ENCODE measurements at places on chromosomes 2 and 18. TPM values are rescaled to one million over a fixed set of nuclear protein-coding genes. Genes with fewer than 3 reads are reported as not detected.

DNA sequence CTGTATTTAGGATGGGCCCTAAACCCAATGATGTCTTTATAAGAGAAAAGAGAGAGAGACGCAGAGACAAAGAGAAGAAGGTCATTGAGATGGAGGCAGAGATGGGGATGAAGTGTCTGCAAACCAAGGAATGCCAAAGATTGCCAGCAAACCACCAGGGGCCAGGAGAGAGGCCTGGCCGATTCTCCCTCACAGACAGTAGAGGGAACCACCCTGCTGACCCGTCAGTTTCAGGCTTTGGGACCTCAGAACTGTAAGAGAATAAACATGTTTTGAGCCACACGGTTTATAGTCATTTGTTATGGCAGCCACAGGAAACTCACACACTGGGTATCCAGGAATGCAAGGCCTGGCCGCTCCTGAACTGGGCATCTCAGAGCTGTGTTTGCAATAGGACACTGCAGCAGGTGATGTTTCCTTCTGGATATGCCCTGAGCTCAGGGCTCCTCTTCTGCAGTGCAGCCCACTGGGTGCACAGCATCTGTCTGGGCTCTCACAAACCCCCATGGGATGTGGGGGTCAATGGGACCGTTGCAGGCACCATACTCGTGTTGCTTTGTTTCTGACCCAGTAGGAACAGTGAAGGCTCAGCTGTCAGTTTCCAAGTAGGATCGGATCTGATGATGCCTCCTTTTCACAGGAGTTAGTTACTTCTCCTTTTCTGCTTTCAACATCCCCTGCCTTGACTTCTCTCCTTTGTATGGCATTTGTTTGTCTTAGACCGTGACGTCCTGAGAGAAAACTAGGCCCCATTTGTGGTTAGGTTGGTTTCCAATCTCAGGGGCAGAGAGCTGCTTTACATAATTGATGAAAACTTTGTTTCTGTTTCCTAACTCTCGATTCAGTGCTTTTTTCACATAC lies 20.8 kb downstream of the PTPN18 start:
- DNase-seq, result no peak
- no peak overlapping the region for H3K4me3 ChIP-seq

GRCh38 chr2:207318181-207318628 lies 152.5 kb upstream of the KLF7 start:
- no peak for DNase-seq
- H3K4me3 ChIP-seq, result no peak overlapping the region
- no peaks in the 10 kb centered on the region for H3K36me3 ChIP-seq
- H3K27me3 ChIP-seq, result no peaks in the 10 kb centered on the region
- H3K27ac ChIP-seq, result no peak overlapping the region

DNA sequence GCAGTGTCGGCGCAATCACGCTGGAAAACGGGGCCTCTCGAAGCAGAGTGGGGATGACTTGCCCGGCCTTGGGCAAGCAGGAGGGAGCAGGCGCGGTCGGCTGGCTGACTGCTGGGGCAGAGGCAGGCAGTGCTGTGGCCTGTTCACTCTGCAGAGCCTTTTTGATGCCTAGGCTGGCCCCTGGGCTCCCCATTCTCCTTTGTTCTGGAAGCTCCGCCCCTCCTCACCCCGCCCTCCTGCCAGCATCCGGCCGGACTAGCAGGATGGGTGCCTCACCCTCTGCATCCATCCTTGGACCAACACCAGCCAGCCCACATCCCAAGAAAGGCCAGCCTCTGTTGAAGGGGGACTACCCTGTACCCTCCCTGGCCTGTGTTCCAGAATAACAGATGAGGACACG lies at the start of gene ASPRV1:
TSS of gene ASPRV1 (minus strand) at position 136 of the 400 bp plus-strand sequence. CDS start 195 bp downstream, outside the sequence.
- peaks cover 9% of the 10 kb centered on the region for H3K4me1 ChIP-seq
- DNase-seq, result no peak
- H3K27me3 ChIP-seq, result no peaks in the 10 kb centered on the region
- no peak within 1 kb of the TSS for H3K27ac ChIP-seq
- no peak within 1 kb of the TSS for H3K4me3 ChIP-seq
- H3K36me3 ChIP-seq, result 0 out of 2 replicates have a peak, but pooled peaks cover 1% of the 10 kb centered on the region

DNA sequence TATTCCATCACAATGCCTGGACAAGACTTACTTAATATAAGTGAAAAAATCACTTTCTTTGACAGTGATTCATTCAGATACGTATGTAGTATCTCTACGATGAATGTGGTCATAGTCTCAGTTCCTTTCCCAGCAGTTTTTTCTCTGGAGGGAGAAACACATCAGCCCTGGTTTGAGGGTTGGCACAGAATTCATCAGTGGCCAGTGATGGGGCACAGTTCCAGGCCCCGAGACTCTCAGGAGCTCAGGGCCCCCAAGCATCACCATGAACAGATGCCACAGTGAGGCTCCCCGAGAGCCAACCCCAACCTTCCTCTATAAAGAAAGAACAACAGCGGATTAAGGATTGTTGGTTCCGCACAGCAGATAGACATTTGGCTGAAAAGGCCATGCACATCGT lies 12.5 kb downstream of the PRKAG3 start:
- no peaks in the 10 kb centered on the region for H3K36me3 ChIP-seq
- no peak for DNase-seq
- H3K4me3 ChIP-seq, result no peak overlapping the region
- no peaks in the 10 kb centered on the region for H3K4me1 ChIP-seq
- H3K27ac ChIP-seq, result no peak overlapping the region

GRCh38 chr2:16186661-16187481 lies 246.5 kb downstream of the MYCN start:
- H3K4me1 ChIP-seq, result peaks cover 7% of the 10 kb centered on the region
- H3K27ac ChIP-seq, result no peak overlapping the region

DNA sequence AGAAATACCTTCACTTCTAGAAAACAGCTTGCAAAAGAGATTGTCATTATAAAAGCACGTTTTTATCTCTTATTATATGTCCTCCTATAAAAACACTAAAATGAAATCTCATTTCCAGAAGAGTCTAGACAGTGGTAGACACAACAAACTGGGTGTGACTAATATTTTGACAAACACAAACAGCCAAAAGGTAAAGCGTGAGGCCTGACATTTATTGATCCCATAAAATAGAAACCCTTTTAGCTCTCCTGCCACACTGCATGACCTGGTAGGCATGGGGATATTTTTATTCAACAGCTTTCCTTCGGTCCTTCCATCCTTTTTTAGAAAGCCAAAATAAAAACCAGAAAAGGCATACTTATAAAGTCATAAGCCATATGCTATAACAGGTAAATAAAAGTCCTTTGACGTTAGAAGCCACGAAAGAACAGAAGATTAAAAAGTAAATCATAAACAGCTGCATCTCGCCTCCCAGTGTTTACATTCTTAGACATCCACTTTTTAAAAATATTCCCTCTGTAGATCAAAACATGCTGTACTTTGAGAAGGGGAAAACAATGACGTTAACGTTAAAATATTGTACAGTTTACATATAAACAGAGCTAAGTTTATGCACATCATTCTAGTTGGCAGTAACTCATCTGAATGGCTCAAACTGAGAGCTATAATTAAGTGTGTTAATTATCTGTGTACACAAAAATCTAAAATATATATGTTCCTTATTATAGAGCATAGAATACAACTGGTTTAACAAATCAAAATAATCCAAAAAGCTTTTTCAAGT lies 44.6 kb downstream of the IRS1 start:
- H3K4me1 ChIP-seq, result peaks cover 25% of the 10 kb centered on the region
- H3K27me3 ChIP-seq, result no peaks in the 10 kb centered on the region
- H3K27ac ChIP-seq, result no peak overlapping the region

DNA sequence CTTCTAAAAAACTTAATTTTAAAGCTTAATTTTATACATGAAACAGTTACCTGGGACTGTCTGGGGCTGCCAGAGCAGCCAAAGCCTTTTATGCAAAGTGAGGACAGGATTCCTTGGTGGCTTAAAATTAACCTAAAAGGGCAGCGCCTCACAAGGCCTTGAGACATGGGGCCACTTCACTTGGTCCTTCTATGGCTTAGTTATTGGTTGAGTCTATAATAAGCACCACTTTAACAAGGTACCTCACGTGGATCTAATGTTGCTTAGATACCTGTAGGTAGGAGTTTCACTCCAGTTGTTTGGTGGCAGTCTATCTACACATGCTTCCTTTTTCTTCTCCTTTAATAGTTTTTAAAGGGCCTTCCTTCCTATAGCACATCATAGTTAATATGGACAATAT lies 51.6 kb downstream of the EIF2AK3 start:
- no peak overlapping the region for H3K4me3 ChIP-seq
- H3K27me3 ChIP-seq, result no peaks in the 10 kb centered on the region
- no peaks in the 10 kb centered on the region for H3K4me1 ChIP-seq

DNA sequence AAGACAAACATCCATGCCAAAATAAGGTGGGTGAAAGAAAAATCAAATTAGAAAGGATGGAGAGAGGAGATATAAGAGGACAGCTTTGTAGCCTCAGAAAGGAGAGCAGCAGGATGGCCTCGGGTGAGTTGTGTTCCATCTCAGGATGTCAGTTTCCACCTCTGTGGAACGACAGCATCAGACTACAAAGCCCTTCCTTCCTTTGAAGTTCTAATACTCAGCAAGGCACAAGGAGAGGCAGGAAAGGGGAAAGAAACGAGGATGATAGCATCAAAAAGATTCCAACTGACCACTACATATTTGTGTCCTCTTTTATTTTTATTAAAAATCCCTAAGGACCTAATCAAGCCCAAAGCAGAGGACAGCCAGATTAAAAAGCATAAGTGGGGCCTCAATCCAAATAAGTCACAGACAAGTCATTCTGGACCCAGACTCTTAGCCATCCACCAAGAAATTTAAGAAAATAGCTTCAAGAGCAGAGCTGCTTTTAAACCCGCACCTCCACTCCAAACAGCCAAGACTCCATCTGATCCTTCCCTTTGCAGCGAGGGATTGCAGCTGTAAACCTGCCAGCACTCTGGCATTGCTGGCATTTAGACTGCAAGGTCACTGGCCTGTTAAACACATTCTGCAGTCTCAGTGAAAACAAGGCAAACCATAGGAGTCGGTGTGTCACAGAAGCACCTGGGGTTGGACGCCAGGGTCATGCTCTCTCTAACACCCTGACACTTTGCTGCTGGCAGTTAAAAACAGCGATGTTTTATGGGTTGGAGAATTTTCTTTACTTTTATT lies 314.5 kb upstream of the CHAC2 start:
- no peaks in the 10 kb centered on the region for H3K4me1 ChIP-seq
- H3K27me3 ChIP-seq, result no peaks in the 10 kb centered on the region
- H3K27ac ChIP-seq, result no peak overlapping the region

The SP3 gene
- total RNA-seq, result 108 TPM

The CPS1 gene
- 1.2 TPM for total RNA-seq

The ALPI gene
- total RNA-seq, result 4.4 TPM

The GALR1 gene
- not detected for total RNA-seq

The CPO gene
- total RNA-seq, result not detected

The SATB2 gene
- 1.2 TPM for total RNA-seq

The HOXD9 gene
- not detected for total RNA-seq

The DPP4 gene
- 199 TPM for total RNA-seq

The G6PC2 gene
- not detected for total RNA-seq

The MOGAT1 gene
- not detected for total RNA-seq
